ENCODE measurements at places on chromosomes 4 and X.

GRCh38 chr4:48504352-48504751 is 14.3 kb downstream of the ZAR1 start:
- DNase-seq = no peak

GRCh38 chr4:183909801-183910200 is 4.7 kb downstream of the STOX2 start:
- DNase-seq = no peak

GRCh38 chr4:98430708-98431403 is 169.7 kb downstream of the RAP1GDS1 start:
- DNase-seq = no peak

GRCh38 chrX:11759172-11759460 is 1.1 kb downstream of the MSL3 start:
- no peak for DNase-seq

GRCh38 chrX:46898207-46898606 is 14.0 kb upstream of the JADE3 start:
- DNase-seq = no peak

- no peak for DNase-seq
Measured at GRCh38 chr4:107760281-107760947, 40.4 kb upstream of the PAPSS1 start.

GRCh38 chr4:6524436-6524835 is 50.6 kb upstream of the MAN2B2 start:
- DNase-seq = peak; percentile 46

- DNase-seq = no peak
Measured at GRCh38 chrX:10254739-10255138, 98.0 kb downstream of the CLCN4 start.

- DNase-seq = no peak
Measured at GRCh38 chr4:75733369-75733768, 9.0 kb downstream of the USO1 start.

DNA sequence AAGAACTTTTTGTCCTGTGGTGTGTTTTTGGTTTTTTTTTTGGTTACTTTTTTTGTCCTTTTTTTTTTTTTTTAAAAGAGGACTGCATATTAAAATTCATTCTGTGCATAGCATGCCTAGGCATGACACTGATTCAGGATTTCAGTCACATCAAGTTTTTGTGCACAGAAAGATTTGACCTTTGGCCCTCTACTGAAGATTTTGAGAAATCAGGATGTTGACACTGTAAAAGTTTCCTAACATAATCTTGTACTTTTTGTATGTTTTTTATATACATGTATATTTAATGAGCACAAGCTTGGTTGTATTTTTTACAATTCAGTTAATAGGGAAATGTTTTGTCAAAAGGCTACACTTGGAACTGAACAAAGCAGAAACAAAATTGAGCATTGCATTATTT is 100.0 kb upstream of the DDX3X start:
- no peak for DNase-seq

- no peak for DNase-seq
Measured at GRCh38 chr4:126242679-126243390, 928.1 kb downstream of the FAT4 start.

DNA sequence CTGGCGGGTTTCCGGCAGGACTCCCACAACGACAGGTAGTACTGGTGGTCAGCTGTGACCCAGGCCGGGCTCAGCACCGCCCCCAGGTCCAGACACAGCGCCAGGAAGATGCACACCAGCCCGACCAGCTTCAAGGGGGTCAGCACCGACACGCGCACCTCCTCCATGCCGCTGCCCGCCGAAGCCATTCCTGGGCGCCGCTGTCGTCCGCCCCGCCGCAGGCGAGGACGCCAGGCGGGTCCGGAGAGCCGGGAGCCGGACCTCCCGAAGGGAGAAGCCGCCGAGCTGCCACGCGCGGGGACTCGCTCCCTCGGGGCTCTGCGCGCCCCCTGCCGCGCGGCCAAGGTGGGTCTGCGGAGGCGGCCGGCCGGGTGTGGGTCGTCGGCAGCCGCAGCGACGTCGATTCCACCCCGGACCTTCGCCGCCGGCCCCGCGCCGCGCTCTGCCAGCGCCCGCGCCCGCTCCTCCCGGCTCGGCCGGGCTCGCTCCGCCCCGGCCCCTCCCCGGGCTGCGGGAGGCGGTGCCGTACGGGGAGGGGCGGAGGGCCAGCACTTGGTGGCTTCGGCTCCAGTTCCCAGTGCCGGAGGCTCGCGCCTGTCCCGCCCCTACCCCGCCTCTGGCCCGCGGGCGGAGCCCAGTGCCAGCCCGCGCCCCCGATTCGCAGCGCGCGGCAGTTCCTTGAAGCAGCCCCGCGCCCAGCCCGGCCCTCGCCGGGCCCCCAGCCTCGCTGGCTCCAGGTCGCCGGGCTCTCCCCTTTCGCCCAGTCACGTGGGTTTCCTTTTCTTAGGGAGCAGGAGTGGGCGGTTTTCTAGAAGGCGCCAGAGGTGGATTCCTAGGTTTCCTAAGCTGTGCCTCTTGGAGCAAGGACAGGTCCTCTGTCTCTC is at the start of gene TMEM47:
Gene TMEM47, minus strand, starts transcription at position 444 of the 884 bp plus-strand sequence. Its CDS starts 256 bp downstream, at position 188.
- DNase-seq = peak; percentile 81

- peak; percentile 16 for DNase-seq
Measured at GRCh38 chr4:109729117-109729717, 653 bp downstream of the PLA2G12A start.

GRCh38 chr4:137635601-137636000 is 103.3 kb upstream of the PCDH18 start:
- no peak for DNase-seq

- no peak for DNase-seq
Measured at GRCh38 chr4:180571516-180572055, 1671.6 kb upstream of the TENM3 start.

- DNase-seq = no peak
Measured at GRCh38 chrX:29541038-29541437, 674.3 kb upstream of the MAGEB2 start.

GRCh38 chr4:34720571-34720970 is 1523.7 kb downstream of the ARAP2 start:
- DNase-seq = peak; percentile 17

GRCh38 chr4:105902550-105903262 is 7.4 kb downstream of the NPNT start:
- DNase-seq = no peak

- no peak for DNase-seq
Measured at GRCh38 chrX:38106991-38107655, 100.8 kb downstream of the SYTL5 start.

DNA sequence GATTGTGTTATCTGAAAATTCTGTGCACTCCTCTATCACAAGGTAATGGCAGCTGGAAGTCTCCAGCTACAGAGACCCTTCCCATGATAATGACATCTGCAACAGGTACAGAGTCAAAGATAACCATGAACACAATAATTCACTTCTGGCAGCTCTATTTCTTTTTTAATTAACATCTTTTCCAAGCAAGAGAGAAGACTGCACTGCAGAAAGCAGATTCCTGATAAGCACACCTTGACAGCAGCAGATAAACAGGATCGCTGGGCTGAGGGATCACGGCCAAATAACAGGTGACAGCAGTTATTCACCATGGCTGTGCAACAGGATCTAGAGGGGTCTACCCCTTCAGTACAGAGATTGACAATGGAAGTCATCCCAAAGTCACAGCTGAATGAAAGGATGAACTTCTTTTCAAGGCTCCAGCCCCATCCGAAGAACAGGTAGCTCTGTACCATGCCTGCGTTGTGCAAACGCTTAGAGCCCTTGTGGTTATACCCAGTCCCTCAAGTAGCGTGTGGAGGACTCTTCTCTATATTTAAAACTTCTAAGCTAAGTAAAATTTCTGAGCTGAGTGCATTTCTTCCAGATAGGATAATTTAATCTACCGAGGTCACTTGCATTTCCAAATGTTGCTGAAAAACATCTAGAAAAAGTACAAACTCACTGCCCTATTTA is 66.7 kb downstream of the DCHS2 start:
- no peak for DNase-seq

DNA sequence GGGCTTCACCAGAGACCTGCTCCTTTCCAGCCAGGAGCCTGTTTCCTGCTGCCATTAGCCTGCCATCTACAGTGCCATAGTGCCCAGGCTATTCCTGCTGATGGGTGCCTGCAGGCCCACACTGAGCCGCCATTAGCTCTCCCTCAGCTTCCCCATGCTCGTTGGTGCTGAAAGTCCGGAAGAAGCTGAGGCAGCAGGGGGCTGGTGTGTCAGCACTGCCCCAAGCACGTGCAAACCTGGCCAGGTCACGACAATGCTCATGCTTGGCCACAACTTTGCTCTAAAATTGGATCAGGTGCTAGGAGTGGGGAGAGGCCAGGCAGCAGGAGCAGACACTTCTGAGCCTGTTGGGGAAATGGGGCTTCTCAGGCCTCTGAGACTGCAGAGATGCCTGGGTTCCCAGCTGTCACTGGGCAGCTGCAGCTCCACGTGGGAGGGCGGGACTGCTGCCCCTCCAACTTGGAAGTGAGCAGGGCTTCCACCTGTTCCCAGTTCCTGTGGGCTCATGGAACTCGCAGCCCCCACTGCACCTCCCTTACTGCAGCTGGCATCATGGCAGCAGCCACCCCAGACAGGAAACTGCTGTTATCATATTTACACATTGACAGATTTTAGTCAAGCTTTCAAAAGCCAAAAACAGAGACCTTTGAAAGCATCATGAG is 913.9 kb downstream of the FSTL5 start:
- DNase-seq = no peak

DNA sequence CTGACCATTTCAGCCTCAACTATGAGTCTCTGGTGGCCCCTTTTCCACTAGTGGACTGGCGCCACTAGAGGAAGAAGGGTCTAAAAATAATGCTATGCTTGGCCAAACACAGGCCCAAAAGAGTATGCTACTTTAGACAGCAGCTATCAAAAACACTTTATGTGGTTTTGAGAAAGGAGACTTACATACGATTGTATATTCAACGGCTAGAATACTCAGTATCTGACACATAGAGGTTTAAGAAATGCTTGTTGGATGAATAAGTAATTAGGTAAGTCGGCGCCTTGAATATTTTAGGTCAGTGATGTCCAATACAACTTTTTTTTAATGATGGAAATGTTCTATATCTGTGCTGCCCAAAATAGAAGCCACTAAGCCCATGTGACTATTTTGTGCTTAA is 25.7 kb upstream of the TMPRSS11A start:
- DNase-seq = no peak

DNA sequence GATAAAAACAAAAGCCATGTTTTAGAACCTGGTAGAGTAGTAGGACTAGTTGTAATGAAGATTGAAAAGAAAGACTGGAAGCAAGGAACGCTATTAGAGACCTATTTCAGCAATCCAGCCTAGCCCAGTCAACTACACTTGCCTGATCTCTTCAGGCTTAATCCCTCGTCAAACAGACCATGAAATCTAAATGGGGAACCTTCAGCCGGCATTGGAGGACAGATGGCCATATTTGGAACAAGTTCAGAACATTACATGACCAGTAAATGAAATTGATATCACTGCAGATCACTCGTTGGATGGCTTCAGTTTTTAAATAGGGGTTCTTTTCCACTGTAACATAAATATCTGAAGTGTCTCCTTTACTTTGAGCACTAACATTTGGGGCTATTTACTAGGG is 84.8 kb upstream of the WDR44 start:
- no peak for DNase-seq

GRCh38 chrX:137969191-137969590 is 403.3 kb downstream of the ZIC3 start:
- DNase-seq = no peak

GRCh38 chr4:139978692-139979091 is 175.3 kb downstream of the MAML3 start:
- DNase-seq = no peak

DNA sequence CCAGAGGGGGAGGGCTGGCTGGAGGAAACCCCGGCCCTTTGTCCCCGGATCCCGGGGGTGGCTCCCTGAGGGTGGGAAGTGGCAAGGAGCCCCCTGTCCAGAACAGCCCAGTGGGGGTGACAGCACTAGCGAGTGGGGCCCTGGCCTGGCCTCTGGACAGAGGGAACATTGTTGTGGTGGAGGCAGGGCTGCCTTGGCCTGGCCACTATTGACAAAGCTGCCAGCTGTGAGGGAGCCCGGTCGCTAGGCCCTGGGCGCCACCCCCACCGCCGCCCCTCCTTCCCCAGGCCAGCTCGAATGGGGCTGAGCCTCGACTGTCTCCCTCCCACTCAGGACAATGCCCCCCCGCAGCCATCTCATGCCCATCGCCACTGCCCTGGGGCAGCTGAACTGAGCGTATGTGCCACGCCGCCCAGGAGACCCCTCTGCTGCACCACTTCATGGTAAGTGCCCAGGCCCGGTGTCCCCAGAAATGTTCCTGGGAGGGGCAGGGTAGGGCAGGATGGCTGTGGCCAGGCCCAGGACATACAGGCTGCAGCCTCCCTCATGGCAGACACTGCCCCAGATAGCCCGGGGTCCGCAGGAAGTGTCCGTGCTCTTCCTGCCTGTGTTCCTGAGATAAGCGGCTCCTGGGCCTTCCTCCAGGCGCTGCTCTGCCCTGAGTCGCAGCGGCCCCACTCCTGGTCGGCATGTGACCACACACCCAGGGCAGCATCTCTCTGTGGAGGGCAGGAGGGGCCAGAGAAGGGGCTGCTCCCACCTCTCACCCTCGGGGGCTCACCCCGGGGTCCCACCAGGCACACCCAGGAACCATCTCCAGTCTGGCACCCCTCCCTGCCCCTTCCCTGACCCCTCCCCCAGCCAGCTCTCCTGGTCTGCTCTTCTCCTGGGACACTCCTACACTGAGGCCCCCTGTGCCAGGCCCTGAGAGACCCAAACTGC is 1.4 kb downstream of the PLXNB3 start:
- no peak for DNase-seq
